ENCODE measurements at places on chromosomes 5 and 9.

GRCh38 chr9:114551750-114552685 lies 35.6 kb upstream of the ATP6V1G1 start:
- peak; percentile 19 for DNase-seq

- DNase-seq, result peak; percentile 87
Measured at GRCh38 chr9:14428781-14429230, 114.9 kb upstream of the NFIB start.

DNA sequence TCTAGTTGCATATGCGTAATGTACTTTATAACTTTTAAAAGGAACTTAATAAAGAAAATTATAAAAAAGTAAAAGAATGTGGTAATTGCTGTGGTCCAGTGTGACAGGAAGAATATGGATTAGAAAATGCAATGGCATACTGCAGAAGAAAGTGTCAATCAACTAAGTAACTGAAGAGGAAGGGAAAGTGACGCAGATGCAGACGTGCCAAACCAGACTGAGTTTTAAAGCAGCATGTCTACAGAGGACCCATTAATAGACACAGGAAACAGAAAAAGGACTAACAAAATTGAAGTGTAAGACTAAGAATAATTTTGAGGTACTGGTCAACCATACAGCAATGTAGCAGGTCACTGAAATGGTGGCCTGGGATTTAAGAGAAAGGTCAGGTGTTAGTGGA lies 73.3 kb downstream of the DPYSL3 start:
- no peak for DNase-seq

GRCh38 chr9:1388216-1388615 lies 338.1 kb downstream of the DMRT2 start:
- no peak for DNase-seq

GRCh38 chr5:128498844-128499455 lies 39.1 kb downstream of the FBN2 start:
- no peak for DNase-seq

GRCh38 chr5:14757850-14758249 lies 93.3 kb downstream of the OTULIN start:
- no peak for DNase-seq

DNA sequence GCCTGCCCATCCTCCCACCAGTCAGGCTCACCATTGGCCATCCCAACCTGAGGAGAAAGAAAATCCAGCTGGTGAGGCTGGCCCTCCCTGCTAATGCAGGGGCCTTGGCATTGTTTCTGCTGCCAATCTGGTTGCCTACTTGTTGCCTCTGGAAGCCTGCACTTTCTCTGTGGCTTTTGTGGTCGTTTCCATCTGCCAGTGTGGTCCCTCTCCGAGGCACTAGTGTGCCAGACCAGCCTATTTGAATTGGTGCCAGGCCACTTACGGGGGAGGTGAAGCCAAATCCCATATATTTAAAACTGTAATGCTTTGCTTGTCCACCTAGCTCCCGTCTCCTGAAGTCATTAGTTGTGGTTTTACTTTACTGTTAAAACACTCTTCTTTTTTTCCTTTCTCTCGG lies 213.4 kb upstream of the ADAMTSL1 start:
- peak; percentile 83 for DNase-seq

DNA sequence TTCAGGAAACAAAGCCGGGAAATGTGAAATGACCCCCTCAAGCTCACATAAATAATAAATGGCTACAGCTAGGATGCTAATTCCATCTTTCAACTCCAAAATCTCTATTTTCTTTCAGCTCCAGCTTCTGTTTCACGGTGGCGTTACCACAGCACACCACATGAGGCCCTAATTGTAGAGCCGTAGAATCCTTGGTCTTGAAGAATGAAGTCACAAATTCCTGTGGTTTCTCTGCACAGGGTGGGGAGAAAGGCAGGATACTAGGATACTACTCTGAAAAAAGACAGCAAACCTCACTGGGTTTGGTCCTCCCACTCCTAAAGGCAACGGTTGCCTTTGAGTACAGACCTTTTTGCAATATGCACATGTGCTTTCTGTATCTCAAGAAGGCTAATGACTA lies 13.9 kb upstream of the RARS1 start:
- DNase-seq, result peak; percentile 33

- no peak for DNase-seq
Measured at GRCh38 chr5:454936-455335, 12.0 kb downstream of the EXOC3 start.

DNA sequence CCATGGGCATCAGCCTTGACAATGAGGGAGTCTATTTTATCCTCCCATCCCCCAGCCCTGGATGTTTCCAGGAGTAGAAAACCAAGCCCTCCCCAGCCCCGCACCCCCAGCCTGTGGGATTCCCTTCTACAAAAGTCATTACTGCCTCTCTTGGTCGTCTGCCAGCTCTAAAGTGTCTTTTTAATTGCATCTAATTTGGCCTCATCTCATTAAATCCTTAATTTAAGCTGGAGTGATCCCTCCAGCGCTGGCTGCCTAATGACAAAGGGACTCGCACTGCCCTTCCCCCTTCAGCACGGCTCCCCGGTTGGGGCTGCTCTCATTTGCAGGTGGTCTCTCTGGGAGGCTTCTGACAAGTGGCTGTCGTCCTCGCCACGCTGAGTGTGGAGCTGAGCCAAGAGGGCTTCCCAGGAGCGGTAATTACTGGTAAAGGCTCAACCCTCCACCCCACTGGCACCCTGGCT lies 107.9 kb upstream of the ALDH1B1 start:
- no peak for DNase-seq

GRCh38 chr9:114448706-114449105 lies 56.6 kb downstream of the WHRN start:
- DNase-seq, result no peak

DNA sequence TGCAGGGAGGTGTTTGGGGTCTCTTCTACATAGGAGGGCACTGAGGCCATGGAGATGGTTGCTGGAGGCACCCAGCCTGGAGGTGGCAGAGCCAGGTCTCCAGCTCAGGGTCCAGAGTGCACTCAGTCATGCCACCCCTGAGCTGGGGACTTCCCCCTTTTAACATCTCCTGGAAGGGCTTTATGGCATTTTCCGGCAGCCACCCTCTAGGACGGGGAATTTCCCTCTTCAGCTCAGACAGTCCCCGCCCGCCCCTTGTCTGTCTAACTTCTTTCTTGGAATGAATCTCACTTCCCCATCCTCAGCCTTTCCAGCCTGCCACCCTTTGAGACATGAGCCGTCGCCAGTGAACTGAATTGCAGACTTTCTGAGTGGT lies 49.9 kb downstream of the COL15A1 start:
- DNase-seq, result no peak

DNA sequence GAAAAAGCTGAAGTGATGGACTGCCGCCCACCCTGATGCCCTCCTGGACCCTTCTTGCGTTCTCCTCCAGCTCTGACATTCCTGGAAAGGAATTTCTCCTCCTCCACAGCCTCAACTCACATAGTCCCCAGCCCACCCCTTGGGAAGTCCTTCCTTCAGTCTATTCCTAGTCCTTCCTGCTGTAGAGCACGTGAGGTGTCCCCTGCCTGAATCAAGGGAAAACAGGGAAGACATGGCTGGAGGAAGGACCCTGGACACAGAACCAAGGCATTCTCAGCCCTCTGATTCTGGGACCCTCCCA lies 3.7 kb downstream of the ARID3C start:
- no peak for DNase-seq

GRCh38 chr5:10644192-10644591 lies 80.3 kb downstream of the ANKRD33B start:
- DNase-seq, result no peak

DNA sequence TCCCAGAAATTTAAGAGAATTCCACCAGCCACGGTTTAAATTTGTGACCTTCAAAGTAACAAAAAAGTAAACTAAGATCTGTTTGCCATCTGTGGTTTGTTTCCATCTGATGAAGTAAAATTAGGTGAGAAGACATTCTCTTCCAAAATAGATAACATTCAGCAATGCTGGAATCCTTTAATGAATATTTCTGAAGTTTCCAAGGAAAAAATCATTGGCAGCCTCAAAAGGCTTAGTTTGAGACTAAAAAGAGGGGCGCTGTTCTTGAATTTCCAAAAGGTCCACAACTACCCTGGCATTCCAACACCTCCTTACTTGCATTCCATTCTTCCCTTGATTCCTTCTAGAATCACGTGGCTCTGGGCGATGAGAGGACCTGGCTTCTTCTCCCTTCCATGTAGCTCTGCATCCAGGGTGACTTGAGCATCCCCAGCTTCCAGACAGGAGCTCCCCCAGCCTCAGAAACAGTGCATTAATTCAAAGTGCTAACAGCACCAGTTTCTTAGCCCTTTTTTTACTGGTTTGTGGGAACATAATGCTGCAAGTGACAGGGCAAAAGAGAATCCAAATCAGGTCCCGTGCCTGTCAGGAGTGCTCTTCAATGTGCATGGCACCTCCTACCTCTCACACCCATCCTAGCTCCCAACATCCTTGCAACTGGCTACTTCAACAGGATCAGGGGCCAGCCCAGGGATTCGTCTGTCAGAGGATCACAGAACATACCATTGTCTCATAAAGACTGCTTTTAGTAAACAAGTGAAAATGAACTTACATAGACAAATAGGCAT lies 191.5 kb upstream of the S1PR3 start:
- no peak for DNase-seq

DNA sequence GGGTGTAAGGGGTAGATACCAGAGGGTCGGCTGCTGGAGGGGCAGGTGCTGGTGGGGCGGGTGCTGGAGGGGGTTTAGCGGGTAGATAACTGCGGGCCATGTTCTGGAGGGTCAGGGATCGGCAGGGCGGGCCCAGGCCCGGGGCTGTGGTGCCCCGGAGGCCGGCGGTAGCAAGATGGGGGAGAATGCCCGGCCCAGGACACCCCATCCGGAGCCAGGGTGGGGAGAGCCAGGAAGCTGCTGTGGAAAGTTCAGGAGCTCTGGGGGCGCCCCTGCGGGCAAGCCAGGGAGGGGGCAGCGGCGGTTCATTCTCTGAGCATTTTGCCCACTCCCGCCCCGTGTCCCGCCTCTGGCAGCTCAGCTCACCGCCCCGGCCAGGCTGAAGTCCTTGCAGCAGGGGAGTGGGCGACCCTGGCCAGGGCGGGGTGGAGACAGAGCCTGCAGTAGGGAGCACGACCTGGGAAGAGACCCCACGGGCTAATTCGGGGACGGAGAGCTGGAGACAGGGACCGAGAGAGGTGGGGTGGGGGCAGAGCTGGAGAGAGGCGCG lies 538 bp downstream of the PRRT1B start:
- peak; percentile 21 for DNase-seq

GRCh38 chr5:6194261-6194875 lies 184.0 kb downstream of the MED10 start:
- no peak for DNase-seq

DNA sequence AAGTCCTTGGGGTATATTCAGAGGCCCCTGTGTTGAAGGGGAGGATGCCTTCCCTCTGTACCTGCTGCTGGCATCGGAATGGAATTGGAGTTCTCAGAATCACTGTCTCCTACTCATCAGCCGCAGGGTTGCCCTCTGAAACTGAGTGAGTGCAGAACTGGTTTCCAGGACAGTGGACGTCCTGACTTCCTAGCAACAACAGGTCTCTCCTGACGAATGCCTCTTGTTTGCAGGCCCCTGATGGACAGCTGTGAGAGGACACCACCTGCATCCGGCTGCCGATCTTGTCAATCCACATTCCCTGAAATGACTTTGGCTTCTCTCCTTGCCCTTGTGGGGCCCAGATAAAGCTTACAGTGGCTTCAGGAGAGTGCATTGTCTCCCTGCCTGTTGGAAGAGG lies 274.5 kb downstream of the NSG2 start:
- no peak for DNase-seq

- no peak for DNase-seq
Measured at GRCh38 chr9:35112257-35113020, 3.2 kb downstream of the ATOSB start.

- DNase-seq, result no peak
Measured at GRCh38 chr5:149154650-149155049, 13.4 kb downstream of the ABLIM3 start.

DNA sequence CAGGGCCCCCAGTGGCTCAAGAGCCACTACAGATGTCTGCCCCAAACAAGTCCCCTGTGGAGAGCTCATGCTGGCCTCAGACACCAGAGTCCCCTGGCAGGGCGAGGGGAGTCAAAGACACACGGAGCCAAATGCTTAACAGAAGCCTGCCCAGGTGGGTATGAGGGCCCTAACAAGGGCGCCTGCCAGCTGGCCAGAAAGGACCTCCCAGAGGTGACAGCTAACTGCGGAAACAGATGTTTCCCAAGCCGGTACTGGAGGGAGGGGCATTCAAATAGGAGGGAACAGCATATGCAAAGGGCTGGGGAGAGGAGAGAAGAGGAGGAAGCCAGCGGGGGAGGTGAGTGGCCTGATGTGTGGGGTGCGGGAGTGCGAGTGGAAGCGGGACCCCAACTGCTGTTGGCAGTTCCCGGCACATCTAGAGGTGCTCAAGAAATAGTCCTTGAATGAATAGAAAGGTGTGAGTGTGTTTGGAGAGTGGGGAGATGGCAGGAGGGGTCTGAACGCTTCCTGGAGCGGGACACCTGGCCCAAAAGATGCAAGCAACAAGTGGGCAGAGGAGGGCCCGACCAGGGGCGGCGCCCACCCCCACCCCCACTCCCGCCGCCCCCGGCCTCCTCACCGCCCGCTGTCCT lies 824 bp downstream of the MXD3 start:
- DNase-seq, result no peak

- DNase-seq, result no peak
Measured at GRCh38 chr5:42506662-42507061, 83.4 kb downstream of the GHR start.

DNA sequence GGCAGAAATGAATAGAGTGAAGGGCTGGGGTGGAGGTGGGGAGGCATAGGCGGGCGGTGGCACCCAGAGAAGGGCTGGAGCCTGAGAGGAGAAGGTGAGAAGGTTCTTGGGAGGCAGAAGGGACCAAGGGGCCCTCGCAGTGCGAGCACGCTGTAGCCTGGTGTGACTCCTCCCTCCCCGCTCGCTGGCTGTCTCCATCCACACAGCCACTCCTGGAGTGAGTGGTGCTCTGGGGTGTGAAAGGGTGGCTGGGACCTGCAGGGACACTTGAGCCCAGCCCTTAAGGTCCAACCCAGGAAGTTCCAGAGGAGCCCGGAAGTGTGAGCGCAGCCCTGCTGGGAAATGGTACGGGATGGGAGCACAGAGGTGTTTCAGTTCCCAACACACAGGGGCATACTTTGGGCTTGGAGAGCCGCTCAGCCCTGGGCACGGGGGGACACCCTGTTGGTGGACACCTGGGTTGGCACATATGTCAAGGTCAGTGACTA lies 9.3 kb upstream of the SCGB3A1 start:
- peak; percentile 11 for DNase-seq

GRCh38 chr9:108579757-108580439 lies 275.9 kb downstream of the ACTL7B start:
- DNase-seq, result no peak

Measured in right hindlimb (tissue), 1 donor.